RWPE2 (cell line): ENCODE measurements at places on chromosomes 12 and 14.

DNA sequence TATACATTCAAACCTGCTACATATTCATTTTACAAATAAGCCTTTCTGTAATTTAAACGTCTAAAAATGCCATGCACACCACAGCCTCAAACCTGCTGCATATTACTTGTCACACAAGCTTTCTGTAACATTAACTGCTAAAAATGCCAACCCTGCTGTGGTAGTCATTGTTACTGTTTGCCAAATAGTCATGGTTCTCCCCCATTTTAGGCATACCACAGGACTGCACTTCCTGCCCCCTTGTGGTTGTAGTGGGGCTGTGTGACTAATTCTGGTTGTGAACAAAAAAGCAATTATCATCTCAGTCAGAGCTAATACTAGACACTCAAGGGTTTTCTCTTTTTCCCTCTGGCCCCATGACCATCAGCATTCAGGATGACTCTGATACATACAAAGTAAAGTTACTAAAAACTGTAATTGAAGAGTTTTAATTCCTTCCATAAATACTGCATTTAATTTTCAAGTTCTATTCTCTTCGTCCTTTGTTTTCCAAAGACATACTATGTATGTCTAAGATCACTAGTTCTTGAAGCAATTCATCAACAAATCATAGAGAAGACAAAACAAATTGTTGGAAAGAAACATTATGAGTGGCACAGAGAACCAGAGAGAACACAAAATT, 5.7 kb upstream of the SLC35F4 start:
- no peak for DNase-seq

DNA sequence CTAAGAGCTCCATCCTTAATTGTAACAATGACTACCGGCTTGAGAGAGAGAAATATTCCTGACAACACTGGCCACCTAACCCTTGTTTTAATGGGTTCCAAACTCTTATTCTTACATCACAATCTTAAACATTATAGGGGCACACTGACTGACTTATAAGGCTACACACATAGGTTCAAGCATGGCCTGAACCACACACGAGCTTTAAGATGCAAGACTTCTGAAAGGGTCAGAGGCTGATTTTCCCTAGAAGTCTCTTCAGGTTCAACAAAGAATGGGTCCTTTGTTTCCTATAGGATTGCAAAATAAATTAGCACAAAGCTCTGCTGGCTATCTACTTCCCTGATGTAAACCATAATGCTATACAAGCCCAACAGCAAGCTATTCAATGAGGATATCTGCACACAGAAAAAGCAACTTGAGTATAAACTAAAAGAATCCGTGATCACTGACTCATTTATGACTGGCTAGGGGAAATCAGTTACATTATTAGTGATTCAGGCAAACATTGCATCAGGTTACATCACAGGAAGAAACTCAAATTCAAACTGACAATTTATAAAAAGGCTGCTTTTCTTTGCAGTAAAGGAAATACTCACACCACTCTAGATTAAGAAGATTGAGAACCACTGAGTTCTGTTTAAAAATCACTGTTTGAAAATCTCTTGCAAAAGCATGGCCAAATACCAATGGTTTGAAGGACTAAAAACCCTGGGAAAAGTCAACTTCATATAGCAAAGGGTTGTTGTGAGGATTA, 8.5 kb downstream of the BTG1 start:
- no peak for DNase-seq

DNA sequence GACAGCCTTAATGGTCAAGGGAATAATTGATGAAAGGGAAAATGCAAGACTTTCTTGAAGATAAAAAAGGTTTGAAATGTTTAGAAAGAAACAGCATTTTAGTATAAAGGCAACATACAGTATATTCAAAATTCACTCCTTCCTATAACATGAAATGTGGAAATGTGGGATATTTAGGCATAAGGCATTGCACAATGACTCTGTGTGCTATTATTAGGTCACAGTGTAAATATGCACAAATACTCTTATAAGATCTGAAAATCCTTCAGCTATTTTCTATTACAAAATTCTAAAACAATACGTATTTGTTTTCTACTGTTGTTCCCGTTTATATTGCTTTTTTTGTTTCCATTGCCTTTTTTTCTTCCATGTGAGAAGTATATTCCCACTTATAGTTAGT, 127.7 kb downstream of the SLC16A7 start:
- no peak for DNase-seq

- no peak for DNase-seq
Observed at GRCh38 chr14:71261206-71261605, 353.9 kb downstream of the PCNX1 start.

- DNase-seq: peak; percentile 87
Observed at GRCh38 chr14:55454264-55455002, 14.0 kb upstream of the TBPL2 start.
